Activated CD8-positive, alpha-beta memory T cell treated with anti-CD3 and anti-CD28 coated beads for 48 hours (primary cell): ENCODE measurements at places on chromosomes 12 and 14.

- DNase-seq = no peak
Observed at GRCh38 chr14:23863836-23864235, 89.7 kb upstream of the DHRS4 start.

DNA sequence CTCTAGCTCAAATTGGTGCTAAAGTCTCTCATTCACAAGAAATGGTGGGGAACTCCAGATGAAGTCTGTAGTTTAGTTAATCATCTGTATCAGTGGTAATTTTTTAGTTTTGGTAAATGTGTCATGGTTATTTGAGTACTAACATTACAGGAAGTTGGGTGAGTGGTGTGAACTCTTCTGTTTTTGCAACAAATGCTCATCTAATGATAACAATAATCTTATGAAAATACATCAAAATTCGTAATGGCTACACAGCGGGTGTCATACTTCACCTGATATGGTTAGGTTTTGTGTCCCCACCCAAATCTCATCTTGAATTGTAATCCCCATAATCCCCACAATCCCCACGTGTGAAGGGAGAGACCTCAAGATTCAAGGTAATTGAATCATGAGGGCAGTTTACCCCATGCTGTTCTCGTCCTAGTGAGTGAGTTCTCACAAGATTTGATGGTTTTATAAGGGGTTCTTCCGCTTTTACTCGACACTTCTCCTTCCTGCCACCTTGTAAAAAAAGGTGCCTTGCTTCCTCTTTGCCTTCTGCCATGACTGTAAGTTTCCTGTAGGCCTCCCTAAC, 209.3 kb upstream of the FOXN3 start:
- no peak for DNase-seq

GRCh38 chr12:20024194-20024593, 344.1 kb upstream of the PDE3A start:
- DNase-seq = no peak

- no peak for DNase-seq
Observed at GRCh38 chr12:95126736-95127135, 53.3 kb upstream of the NR2C1 start.

DNA sequence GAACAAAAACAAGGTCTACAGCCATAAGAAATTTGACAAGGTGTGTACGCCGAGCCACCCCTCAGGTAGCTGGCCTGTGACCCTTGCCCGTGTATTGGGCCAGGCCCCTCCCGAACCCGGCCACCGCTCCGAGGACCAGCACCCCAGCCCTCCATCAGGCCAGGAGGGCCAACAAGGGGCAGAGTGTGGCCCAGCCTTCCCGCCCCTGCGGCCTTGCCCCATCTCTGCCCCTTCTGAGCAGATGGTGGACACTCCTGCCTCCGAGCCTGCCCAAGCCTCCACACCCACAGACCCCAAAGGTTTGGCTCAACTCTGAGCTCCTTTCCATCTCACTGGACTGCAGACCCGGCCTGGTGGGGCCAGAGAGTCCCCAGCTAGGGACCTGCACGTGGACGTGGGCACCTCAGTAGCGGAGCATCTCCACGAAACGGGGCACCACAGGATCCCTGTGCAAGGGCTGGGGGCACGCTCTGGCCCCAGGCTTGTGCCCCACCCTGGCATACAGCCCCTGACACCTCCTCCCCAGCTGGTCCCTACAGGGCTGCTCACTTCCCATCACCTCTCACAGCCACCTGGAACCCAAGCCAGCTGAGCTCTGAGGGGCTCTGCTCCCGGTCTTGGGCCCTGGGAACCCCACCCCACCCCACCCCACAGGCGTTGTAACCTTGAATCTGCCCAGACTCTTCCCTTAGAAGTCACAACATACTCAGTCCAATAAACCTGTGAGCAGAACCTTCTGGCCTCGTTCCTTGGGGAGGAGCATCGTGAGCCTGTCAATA, 3.3 kb downstream of the P2RX2 start:
- DNase-seq = no peak

DNA sequence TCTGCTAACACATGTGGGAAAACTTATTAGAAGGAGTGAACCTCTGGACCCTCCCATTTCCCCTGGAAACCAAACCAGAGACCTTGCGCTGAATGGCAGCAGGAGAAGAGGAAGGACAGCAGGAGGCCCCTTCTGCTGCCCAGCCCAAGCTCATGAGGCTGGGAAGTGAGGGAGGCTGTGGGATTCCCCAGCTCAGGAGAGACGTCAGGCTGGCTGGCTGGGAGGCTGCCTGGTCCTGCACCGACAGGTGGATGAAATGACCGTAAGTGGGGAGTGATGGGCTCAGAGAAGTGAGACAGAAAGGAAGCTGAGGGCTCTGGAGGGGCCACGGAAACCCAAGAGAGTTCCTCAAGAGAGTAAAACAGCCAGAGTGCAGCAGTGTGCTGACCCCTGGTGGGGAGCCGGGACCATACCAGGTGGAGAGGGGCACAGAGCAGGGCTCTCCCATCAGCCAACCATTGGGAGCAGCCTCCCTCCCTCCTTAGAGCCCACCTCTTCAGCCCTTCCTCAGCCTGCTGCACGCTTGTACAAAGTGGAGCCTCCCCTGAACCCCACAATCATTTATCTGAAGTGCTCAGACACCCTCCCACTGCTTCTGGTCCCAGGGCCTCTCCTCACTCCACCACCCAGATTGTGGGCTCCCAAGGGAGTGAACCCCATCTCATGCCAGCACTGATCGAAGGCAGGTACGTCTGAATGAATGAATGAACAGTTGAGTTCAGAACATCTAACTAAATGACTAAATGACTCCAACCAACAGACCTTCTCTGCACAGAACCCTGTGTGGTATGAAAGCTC, 14.0 kb downstream of the TAMALIN start:
- DNase-seq = no peak

DNA sequence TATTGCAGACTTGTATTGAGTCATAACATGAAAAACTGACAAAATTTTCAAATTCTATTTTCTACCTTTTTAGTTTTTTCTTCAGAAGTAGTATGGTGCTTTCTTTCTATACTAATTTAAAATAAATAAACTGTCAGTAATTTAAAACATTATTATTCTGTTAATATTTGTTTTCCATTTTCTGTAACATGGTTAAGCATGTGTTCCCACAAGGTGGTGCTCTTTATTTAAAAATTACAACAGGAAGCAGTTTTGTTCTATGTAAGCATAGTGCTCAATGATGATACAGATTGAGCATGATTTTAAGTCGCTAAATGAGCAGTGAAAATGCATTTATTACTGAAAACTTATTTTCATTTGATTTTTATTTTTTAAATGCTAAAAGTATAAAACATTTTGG, 114.6 kb downstream of the PPFIA2 start:
- DNase-seq = no peak

- DNase-seq = no peak
Observed at GRCh38 chr12:122366685-122367475, 55.6 kb downstream of the CLIP1 start.

DNA sequence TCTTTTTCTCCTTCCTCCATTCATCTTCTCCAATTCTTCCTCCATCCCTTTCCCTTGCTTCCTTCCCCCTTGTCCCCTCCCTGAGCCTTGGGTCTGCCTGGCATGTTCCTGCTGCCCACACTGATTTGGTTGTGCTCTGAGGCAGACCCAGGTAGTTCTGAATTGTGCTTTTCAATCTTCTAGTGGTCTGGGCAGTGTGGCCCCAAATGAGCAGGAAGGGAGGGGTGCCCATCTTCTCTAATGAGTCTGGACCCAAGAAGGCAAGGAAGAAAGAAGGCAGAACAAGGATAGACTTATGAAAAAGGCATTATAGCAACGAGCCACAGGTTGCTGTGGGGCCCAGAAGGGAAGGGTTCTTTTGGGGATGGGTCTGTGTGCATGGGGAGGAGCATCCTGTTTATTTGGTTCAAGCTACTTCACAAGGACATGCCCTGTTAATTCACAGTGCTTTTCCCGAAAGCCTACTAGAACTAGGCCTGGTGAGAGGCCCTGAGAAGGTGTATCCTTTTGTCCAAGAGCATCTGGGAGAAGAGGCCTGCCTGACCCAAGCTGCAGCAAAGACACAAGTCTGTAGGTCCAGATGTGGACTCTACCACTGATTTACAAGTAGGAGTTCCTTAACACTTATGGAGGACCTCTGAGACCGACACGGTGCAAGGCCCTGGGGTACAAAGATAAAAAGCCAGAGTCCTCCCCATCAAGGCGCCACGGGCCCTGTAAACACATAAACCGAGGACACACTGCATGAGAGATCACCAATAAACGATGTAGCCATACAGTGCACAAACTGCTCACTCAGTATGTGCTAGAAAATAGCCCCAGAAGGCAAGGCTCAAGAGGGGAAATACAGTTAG, 1.1 kb upstream of the SUSD6 start:
- DNase-seq = no peak

DNA sequence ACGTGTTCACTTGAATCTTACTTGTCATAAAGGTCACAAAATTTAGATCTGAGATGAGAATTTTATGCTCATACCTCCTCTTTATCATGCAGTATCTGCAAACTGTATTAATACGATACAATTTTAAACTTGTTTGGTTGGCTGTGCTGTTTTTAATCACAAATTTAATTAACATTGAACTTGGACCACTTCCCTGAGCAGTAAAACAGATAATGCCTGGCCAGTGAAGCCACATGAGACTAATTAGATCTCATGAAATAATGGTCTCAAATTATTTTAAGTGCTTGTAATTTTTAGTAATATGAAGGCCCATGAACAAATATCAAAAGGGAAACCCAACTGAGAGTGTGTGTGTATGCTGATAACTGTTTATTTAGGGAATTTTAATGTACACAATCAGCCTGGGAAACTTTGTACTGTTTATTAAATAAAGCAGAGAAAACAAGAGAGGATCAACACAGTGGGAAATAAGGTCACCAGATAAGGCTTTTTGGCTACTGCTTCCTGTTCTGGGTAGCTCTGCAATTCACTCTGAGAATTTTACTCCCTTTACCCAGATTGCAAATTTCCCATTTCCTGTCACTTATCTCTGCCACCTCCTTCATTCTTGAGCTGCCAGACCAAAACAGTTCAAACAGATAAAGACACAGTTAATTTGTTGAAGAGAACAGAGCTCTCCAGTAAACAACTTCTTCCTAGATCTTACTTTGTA, 61.6 kb upstream of the GNPNAT1 start:
- no peak for DNase-seq

DNA sequence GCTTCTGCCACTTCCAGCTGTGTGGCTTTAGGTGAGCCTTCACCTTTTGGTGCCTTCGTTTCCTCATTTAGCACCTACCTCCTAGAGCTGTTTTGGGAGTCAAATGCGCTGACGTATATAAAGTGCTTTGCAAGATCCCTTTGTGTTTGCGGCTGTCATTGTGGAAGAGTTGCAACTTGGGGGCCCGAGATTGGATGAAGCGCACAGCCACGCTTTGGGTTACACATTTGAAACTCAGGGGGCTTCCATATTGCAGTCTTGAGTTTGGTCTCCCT, 636 bp upstream of the ARL6IP4 start:
- DNase-seq = no peak

GRCh38 chr12:99043319-99043914, 398.3 kb downstream of the APAF1 start:
- no peak for DNase-seq
